ENCODE measurements at places on chromosomes 1 and 21.
A peak's percentile ranks its signal among the peaks of the same experiment; 100 is the strongest.

DNA sequence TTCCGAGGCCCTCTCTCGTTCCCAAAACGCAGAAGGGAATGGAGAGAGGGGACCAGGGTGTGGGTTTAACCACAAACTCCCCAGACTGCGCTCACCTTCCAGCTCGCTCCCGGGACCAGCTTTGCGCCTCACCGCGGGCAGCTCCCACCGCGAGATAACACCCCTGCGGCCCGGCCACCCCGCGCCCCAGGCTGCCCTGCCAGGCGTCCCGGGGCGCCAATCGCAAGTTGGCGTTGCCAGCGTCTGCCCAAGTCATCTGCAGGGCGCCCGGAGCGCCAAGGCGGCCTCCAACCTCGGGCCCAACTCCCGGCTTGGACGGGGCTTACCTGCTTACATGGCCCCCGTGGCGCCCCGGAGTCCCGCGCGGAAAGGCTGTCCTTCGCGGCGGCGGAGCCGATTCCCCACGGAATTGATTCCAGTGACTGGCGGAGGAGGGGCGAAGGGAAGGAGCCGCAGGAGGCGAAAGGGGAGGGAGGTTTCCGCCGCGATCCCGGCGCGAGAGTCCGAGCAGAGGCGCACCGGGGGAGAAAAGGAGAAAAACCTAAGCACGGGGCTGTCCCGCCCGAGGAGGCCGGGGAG lies 456 bp downstream of the PTPN14 start:
- H3K27ac ChIP-seq = peak overlapping the region; percentile 98
- H3K36me3 ChIP-seq = peaks cover 3% of the 10 kb centered on the region
- H3K4me1 ChIP-seq = peaks cover 20% of the 10 kb centered on the region

DNA sequence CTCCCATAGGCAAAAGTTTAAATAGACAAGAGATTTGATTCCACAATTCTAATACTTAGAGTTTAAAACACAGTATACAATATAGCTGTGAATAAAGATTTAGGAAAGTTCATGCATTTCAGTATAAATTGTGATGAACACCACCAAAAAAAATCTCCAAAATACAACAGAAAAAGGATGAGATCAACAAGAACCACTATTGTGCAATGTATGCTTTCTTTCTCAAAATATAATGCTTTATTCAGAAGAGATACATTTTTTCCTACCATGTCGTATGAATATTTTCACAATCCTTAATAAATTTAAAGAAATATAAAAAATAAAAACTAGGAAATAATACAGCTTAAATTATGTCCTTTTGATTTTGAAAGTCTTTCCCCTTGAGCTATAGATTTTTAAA lies 1309.2 kb downstream of the MRPL39 start:
- no peak overlapping the region for H3K27ac ChIP-seq
- H3K27me3 ChIP-seq = no peaks in the 10 kb centered on the region
- no peaks in the 10 kb centered on the region for H3K4me1 ChIP-seq

DNA sequence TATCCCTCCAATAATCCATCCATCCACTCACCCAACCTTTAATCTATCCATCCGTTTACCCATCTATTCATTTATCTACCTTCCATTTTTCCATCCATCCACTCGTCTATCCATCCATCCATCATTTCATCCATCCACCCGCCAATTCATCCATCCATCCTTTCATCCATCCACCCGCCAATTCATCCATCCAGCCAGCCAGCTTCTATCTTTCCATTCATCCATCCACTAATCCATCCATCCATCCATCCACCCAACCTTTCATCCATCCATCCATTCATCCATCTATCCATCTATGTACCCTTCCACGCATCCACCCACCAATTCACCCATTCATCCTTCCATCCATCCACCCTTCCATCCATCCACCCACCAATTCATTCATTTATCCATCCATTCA lies 10.5 kb upstream of the CASZ1 start:
- peaks cover 53% of the 10 kb centered on the region for H3K27me3 ChIP-seq
- DNase-seq = no peak
- H3K4me1 ChIP-seq = no peaks in the 10 kb centered on the region
- H3K27ac ChIP-seq = no peak overlapping the region

GRCh38 chr1:110928191-110928590 lies 35.5 kb downstream of the LRIF1 start:
- no peaks in the 10 kb centered on the region for H3K4me1 ChIP-seq
- no peaks in the 10 kb centered on the region for H3K36me3 ChIP-seq
- no peak overlapping the region for H3K4me3 ChIP-seq
- no peak for DNase-seq
- no peak overlapping the region for H3K27ac ChIP-seq
